Activated CD4-positive, alpha-beta T cell treated with anti-CD3 and anti-CD28 coated beads, Interleukin-2, amount 10 ng/mL, durations not matched to agents 24 days and 14 days (primary cell): ENCODE measurements at places on chromosomes 7 and 10. TPM values are rescaled to one million over a fixed set of nuclear protein-coding genes. Genes with fewer than 3 reads are reported as not detected.

DNA sequence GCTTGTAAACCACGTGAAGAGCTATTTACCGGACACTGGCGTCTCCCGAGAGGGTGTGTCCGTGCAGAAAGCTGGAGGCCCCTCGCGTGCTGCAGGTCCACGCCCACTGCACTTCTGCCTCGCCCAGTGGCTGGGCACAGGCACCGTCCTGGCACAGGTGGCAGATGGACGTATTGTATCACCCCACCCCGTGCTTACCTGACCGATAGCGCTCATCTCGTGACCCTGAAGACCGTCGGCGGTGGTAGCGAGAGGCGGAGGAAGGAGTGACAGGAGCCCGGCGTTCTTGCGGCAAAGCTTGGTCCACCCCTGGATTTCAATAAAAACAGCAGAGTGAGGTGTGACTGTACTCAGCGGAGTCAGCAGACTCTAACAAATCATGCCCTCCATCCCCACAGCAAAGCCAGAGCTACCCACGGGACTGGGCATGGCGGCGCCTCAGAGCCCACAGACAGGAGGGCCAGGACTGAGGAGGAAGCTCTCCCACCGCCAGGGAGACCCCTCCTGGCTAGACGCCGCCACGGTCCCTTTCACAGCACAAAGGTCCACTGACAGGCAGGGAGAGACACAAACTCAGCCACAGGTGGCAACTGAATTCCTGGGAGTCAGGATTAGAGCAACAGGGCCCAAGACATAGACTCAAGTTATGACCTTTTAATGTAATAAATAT lies 217.1 kb downstream of the DIP2C start:
- no peak for DNase-seq

DNA sequence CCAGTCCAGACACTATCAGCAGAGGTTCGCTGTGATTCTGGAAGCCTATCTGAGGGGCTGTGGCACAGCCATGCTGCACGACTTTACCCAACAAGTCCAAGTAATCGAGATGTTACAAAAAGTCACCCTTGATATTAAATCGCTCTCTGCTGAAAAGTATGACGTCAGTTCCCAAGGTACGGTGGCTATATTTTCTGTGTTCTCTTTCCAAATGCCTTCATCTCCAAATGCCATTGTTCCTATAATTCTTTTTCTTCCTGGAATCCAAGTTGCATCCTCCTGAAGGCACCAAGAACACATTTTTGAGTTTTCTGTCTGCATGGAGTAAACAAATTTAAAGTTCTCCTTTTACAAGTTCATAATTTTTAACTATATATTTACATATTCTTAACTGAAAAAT lies 7.7 kb downstream of the PIK3CG start:
- no peak for DNase-seq

DNA sequence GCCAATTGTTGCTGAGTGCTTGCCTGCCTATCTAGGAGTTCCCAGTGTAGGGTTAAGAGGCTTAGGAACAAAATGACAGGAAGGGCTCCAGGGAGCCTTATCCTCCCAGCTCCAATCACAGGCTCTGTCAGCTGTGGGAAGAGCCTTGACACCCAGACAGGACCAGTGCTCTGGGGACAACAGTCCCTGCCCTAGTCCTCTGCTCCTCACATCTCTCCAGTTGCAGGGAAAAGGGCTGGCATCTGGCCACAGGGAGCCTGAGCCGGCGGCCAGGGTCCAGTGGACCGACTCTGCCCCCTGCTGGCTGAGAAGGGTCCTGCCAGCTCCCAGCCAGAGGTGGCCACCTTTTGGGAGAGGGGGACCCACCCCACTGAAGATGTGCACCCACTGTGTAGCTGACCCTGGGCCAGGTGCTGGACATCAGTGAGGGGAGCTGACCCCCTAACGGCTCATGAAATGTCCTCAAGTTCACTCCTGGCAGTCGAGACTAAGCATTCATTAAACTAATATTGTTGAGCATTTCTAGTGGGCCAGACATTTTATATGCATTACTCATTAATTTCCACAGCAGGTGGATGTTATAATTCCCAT lies 17.6 kb downstream of the DNAJB12 start:
- peak; percentile 91 for DNase-seq

COL13A1 gene
- not detected in 2 replicates for total RNA-seq

OR13A1 gene
- total RNA-seq: not detected in 2 replicates

IFIT1B gene
- not detected in 2 replicates for total RNA-seq
